Cerebellar nuclear complex (tissue), 1 donor: ENCODE measurements at places on chromosomes 5 and 9.

DNA sequence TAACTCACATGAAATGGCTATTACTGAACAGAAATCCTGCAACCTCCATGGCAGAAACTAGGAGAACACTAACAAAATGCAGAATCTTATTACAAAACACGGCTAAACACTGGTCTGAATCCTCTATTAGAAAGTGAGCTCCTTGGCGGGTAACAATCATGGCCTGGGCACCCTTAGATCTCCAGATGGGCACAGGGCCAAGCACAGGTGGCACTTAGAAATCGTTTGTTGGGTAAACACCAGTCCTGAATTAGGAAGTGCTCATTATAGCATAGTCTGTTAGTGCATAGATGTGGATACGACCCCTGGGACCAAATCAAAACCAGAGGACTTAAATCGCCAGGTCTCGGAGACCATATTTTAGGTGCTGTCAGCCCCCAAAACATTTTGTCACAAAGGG lies 14.4 kb downstream of the VDAC1 start:
- no peak for DNase-seq

DNA sequence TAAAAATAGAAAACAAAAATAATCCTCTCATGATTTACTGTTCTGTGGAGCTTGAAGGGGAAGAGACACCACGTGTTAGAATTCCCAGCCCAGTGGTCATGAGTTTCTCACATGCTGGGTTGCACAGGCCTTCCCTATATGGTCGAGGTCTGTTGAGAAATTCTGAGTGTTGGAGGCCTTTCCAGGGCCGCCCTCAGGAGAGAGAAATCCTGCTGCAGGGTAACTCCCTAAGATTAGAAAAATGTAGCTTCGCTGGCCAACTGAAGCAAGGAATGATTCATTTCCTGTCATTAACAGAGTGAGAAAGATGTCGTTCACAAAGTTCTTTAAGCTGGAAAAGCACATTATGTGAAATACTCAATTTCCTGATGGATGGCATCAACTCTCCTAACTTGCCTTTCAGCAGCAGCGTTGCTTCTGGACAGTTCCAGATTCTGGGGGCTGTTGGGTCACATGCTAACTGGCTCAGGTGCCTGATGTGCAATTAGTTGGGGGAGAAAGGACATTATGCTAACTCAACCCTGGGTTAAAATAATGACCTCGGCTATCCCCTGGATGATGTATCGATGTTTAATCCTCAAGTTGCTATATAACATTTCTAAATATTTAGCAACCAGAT lies 104.8 kb upstream of the CD180 start:
- DNase-seq, result no peak

DNA sequence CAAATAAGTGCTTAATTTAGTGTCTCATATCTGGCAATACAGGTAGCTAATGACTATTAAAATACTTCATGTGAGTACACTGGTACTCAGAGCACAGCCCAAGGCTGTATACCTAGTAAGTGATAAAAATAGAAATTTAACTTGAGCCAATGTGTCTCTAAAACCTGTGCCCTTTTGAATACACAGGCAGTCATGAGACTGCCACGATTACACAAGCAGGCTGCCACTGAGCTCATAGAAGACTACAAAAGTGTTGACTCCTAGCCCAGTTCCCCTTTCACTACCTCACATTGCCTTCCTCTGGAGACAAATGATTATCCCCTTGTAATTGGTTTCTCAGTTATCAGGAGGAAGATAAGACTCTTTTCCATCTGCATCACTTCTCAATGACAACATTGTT lies 66.3 kb upstream of the PAPPA start:
- DNase-seq, result no peak

GRCh38 chr9:85738509-85738908 lies 3.2 kb downstream of the AGTPBP1 start:
- no peak for DNase-seq

GRCh38 chr9:114168281-114169028 lies 13.1 kb downstream of the COL27A1 start:
- no peak for DNase-seq

DNA sequence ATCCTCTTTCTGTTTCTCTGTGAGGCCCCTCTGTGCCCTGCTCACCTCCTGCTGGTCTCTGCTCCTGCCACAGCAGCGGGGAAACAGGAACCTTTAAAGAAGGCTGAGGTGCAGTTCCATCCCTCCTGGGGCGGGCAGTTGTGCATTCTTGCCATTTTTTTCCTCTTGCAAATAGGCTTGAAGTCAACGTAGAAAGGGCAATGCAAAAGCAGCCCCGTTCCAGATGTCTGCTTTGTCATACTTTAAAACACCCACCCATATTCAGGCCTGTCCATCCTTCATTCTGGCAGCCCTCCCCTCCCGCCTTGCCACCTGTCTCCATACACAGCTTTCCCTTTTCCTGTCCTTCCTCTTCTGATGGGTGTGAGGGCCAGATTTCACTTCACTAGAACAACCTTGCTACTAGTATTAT lies 65.4 kb upstream of the KLF9 start:
- no peak for DNase-seq

DNA sequence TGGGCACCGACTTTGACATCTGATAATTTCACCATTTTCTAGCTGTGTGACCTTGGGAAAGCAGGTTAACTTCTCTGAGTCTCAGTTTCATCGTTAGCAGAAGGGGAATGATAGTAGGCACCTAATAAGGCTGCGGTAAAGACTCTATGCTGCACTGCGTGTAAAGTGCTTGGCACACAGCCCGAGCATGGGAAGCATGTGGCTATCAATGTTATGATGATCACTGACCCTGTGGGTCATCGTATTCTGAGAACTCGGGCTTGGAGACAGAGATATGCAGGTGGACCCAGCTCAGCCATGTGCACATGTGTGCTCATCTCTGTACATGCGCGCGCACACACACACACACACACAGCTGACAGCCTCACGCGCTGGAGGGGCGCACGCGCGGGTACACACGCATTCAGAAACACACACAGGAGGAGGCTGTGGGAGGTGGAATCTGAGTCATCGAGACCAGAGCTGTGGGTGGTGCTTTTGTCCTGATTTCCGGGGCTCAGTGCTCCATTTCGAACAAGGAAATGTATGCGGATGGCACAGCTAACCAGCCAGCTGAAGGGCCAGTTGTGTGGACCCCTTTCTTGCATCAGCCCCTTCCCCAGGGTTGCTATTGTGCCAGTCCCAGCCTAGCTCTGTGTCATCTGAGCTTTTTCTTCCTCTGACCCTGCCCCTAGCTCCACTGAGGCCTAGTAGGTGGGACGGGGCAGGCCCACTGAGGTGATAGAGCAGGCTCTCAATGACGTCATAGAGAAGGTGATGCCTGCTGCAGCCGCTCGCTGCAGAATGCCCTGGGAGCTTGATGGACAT lies 11.1 kb upstream of the ARAP3 start:
- DNase-seq, result no peak

DNA sequence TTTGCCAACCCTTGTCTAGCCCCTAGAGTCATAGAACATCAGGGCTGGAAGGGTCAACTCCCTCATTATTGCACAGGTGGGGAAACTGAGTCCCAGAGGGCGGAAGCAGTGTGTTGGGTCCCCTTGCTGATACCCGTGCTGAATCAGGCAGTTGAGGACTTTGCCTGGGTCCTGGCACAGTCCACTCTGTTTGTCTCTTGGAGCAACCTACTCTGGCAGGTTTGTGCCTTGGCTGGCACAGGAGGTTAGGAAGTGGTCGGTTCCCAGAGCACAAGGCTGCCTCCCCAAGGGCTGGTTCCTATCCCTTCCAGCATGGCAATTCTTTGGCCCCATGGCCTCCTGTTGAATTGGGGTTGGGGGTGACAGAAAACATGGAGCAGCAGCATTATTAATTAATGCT lies 94.5 kb upstream of the SHB start:
- no peak for DNase-seq

GRCh38 chr9:85995599-85995998 lies 54.7 kb downstream of the NAA35 start:
- DNase-seq, result no peak

- DNase-seq, result no peak
Measured at GRCh38 chr5:128228008-128228407, 144.4 kb downstream of the SLC12A2 start.

DNA sequence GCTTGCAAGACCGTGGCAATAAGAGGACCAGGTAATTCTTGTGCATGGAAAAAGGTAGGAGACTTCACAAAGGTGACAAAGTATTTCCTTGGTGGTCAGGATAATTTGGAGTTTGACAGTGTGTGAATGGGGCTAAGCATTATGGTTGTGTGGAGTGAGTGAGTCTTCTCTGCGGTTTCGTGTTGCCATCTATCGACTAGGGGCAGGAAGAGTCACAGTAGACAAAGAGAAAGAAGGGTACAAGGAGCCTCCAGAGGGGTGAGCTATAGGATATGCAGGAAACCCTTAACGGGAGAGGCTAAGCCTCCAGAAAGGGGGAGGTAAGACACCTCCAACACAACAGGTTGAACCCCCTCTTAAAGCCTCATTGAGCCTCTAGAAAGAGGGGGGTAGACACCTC lies 64.0 kb upstream of the RANBP6 start:
- no peak for DNase-seq

DNA sequence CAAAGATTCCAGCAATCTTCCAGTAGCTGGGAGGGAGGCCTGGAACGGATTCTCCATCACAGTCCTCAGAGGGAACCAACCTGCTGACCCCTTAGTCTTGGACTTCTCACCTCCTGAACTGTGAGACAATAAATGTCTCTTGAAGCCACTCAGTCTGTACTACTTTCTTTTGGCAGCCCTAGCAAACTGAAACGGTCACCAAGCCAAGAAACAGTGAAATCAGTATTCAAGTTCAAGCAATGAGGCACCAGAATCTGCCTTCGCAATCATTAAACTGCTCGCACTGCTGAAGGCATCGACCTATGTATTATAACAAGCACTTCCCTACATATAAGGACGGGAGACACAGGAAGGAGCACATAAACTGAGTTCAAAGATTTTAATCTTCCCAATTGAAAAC lies 120.6 kb upstream of the PUM3 start:
- DNase-seq, result no peak

DNA sequence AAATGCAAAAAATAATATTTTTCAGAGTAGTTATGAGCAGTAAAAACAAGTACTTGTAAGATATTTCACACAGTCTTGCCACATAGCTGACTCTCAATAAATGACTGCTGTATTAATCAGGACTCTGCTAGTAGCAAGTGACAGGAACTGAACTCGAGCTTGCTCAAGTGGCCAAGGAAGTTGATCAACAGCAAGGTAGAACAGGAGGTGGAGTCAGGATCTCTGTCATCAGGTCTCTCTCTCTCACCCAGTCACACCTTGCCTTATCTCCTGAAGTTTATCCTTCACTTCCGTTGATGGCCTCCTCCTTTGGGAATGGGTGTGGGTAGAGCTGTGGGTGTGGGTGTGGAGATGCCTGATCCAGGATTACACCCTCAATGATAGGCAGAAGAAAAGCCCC lies 107.0 kb downstream of the GPBP1 start:
- DNase-seq, result no peak

- no peak for DNase-seq
Measured at GRCh38 chr5:73007051-73007450, 51.2 kb downstream of the FCHO2 start.

GRCh38 chr9:16460696-16461095 lies 409.8 kb downstream of the BNC2 start:
- no peak for DNase-seq

DNA sequence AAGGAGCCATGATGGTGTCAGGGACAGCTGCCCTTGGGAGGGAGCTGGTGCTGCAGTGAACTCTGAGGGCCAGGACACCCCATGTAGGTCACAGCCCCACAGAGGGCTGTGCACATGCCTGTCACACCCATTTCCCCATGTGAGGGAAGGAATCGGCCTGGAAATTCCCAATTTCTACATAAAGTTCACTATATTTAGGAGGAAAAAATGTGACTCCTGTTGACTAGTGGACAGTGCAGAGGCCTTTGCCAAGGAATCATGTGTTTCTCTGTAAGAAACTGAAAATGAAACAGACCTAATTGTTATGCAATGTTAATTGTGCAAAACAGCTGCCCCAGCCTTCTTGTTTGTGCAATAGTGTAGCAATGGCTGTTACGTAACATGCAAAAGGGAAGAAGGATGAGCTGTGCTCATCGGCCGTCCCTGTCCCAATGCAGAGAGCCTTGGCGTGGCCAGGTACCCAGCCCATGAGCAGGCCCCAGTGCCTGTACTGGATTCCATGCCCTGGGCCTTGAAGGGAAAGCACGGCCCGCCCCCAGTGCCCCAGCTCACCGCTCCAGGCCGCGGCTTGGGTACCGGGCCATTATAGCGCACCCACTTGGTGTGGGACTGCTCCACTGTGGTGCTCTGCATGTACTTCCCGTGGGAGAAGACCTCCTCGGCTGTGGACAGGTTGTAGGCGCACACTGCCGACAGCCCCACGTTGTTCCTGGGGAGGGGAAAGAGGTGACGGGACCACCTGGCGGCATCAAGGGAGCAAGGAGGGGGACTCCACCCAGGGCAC lies 70.0 kb downstream of the SECISBP2 start:
- no peak for DNase-seq

DNA sequence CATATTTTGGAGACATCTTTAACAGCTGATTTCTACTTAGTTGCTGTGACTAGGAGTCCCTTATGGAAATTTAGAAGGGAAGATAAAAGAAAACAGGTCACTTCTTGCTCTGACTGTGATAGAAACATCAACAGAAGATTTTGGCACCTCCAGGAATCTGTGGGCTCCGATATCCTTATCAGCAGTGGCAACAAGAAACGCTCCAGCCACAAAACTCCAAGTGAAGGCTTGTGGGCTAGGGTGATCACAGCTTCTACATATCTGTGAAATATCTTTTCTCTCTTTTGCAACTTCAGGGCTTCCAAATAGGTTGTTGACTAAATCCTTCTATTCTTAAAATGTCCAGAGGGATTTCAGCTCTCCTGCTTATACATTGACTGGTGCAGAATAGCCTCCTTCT lies 1625.5 kb upstream of the CDH6 start:
- no peak for DNase-seq

DNA sequence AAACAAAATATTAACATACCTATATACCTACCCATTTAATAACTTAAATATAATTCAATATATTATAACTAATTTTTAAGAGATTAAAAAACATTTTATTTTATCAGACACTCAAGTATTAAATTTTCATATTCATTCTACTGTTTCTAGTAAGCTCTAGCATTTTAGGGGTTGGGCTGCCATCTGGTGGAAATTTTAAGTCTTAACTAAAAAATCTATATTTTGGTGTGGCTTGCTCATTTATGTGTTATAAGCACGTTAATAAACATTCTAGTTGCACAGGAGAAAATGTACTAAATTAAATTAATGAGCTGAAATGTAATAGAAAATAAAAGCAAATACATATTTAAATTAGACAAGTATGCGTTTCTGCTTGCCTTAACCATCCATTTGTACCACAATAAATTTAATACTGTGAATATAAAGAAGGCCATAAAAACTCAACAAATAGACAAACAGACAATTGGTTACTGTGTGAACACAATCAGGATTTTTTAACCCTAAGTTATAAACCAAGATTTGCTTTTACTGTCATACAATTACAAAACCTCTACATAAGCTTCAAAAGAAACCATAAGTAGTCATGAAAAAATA lies 1728.3 kb upstream of the CDH9 start:
- no peak for DNase-seq

- DNase-seq, result no peak
Measured at GRCh38 chr9:35341021-35341420, 148.9 kb upstream of the RUSC2 start.
